Right ventricle myocardium inferior (tissue), 1 donor: ENCODE measurements at places on chromosomes 4 and X.
A peak's percentile ranks its signal among the peaks of the same experiment; 100 is the strongest.

DNA sequence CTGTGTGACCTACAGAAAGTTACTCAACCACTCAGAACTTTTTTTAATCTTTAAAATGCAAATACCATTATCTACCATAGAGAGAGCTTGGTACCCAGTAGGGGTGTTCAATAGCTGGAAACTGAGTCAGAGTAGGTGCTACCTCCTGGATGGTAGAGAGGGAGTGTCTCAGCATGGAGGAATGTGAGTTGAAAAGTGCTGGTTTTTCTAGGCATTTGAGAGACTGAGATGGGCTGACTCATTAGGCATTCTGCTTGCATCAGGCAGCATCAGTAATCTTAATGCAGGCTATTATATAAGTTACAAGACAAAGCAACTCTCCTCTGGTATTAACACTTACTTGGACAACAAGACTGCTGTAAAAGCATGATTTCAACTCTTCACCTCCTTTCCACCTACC lies 70.9 kb upstream of the ARHGEF9 start:
- DNase-seq = no peak

- DNase-seq = no peak
Measured at GRCh38 chr4:27474691-27475090, 614.0 kb downstream of the STIM2 start.

GRCh38 chr4:141307241-141307689 lies 86.6 kb downstream of the ZNF330 start:
- DNase-seq = peak; percentile 67

DNA sequence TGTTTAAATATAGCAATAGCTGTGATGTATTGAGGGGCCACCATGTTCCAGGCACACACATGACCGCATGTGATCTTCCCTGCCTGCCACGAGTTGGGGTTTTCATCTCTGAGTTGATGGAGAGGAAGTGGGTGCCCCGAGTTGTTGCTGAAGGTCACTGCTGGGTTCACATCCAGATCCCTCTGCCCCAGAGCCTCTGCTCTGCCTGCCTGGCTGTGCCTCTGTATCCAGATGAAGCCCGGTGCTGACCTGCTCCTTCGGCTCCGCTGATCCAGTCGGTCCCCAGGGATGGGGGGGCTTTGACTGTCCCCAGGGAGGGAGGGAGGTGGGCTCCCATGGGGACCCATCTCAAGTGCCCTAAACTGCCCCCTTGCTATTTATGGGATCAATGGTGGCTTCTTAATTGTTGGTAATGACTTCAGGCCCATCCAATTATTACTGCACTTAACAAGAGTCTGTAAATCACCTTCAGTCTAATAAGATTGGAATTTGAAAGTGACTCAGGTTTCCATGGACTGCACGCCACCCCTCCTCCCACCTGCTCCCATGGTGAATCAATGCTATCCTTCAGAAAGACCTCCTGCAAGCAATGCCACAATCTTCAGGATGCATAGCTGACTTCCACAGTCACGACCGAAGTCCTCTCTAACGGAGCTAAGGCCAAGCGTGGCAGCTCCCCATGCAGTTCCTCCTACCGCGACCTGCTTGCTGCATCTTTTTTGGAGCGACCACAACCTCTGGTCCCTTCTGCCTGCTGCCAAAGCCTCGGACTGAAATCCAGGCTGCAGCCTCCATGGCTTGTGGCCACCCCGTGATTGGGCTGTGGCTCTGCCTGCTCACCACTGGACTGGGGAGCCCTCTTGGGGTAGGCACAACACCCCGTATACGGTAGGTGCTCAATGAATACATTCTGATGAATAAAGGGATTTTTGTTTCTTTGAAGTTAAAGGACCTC lies 73.1 kb downstream of the CPZ start:
- DNase-seq = no peak

DNA sequence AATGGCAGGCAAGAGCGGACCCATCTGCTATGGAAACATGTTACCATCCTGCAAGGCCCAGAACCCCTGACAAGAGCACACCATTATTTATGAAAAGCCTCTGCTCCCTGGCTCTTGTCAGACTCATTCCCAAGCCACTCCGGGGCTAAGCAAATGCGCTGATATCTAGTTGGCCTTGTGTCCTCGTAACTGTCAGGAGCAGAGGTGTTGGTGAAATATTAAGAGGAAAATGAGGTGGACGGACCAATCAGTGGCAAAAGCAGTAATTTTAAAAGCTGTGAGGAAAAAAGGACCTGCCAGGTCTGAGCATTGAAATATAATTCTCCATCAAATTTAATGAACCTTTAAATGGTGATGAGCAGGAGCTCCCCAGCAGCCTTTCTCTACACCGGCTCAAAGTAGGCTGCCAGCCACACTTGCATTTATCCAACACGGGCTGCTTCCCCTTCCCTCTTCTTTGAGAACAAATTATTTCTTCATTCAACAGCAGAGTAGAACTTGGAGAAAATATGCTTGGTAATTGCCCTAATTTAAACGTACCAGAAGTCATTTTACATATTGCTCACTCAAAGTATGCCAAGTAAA lies 214.3 kb downstream of the RASL11B start:
- DNase-seq = no peak

DNA sequence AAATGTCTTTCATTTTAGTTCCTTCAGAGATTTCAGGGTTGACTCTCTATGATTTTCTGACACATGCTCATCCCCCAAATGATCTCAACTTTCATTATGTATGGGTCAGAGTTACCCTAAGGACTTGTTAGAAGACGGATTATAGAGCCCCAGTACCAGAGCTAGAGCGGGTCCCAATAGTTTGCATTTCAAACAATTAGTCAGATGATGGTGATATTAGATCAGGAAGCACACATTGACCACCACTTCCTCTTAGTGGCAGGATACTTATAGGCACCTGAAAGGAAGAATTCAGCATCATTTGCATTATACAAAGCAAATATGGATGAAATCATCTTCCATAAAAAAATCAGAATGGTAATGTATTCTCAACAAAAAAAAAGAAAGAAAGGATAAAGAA lies 106.1 kb downstream of the GALNTL6 start:
- DNase-seq = no peak

DNA sequence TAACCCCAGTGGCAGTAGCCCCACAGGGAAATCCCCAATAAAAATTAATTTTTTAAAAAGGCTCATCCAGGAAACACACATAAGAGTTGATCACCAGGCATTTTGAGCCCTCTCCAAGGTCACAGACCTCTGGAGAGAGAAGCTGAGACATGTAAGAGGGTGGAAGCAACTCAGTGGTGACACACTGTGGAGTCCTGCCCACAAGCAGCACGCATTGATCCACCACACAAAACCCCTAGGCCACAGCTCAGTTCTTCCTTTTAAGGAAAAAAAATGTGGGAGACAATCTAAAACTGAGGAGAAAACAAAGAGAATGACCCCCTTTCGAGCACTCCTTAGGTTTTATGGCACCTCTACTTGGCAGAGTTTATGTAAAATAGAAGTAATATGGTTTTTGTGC lies 71.7 kb upstream of the S100G start:
- DNase-seq = no peak

DNA sequence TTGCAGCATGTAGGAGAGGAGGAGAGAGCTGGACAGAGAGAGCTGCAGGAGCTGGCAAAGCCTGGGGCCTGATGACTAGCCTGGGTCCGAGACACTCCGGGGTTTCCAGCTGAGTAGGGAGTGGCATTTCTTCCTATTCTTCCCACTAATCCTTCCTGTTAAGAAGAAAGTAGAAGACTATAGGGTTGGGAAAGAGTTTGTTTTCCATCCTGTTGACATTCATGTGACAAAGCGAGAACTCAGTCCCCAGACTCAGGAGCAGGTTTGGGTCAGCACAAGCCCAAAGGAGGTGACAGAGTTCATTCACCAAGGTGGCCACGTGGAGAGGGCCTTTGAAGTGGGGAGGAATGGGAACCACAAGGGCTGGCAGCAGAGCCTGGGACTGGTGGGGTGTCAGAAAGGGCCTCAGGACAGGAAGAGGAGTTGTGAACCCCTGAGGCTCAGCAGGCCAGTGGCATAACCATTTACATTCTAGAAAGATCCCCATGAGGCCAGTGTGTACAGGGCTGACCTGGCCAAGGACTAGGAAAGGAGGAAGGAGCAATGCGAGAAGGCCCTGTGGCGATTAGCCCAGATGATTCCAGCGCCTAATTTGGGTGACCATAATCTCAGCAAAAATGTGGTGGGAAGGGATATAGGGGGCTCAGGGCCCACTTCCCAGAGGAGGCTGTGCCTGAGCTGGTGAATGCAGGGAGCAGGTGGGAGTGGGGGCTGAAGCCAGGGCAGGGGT lies 3.3 kb upstream of the HAUS3 start:
- DNase-seq = no peak

DNA sequence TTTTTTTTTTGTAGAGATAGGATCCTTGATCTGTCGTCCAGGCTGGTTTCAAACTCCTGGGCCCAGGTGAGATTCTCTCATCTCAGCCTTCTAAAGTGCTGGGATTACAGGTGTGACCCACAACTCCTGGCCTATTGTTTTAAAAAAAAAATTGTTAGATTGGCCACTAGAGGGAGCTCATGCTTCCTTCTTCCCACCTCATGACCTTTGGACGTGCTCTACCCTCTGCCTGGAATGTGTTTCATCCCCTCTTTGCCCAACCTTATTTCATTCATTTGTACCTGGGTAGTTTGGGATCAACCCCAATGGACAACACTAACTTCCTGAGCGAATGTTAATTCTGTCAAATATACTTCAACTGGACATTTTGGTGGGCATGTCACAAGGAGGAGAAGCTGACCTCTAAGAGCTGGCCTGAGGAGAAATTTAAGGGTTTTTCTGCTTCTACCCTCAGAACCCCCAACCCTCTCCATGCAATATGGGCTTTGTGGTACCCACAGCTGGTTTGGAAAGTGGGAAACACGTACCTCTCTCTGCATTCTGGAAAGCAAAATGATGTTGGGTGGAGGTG lies 6.4 kb downstream of the PPEF2 start:
- DNase-seq = no peak

- DNase-seq = peak; percentile 21
Measured at GRCh38 chr4:1591107-1591506, 93.0 kb downstream of the FAM53A start.

GRCh38 chrX:71098302-71098701 lies 2.7 kb downstream of the FOXO4 start:
- peak; percentile 71 for DNase-seq

DNA sequence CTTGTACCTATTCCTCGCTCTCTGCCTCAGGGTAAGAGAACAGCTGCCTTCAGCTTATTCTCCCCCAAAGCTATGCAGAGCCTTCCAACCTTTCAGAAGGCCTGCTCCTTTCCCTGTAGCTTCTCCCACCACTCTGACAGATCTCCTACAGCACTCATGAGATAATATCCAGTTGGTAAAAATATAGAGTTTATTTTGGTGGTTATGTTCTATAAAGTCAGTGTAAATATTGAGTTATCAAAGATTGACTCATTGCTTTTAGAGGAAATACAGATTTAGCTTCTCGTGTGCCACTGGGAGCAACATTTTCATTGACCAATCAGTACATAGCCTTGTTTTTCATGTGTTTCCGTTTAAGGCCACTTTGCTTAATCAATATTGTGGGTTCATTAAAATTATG lies 216.2 kb upstream of the TECRL start:
- no peak for DNase-seq

GRCh38 chr4:57095245-57095644 lies 14.9 kb downstream of the IGFBP7 start:
- no peak for DNase-seq

GRCh38 chr4:79678472-79679202 lies 270.6 kb upstream of the GK2 start:
- no peak for DNase-seq

DNA sequence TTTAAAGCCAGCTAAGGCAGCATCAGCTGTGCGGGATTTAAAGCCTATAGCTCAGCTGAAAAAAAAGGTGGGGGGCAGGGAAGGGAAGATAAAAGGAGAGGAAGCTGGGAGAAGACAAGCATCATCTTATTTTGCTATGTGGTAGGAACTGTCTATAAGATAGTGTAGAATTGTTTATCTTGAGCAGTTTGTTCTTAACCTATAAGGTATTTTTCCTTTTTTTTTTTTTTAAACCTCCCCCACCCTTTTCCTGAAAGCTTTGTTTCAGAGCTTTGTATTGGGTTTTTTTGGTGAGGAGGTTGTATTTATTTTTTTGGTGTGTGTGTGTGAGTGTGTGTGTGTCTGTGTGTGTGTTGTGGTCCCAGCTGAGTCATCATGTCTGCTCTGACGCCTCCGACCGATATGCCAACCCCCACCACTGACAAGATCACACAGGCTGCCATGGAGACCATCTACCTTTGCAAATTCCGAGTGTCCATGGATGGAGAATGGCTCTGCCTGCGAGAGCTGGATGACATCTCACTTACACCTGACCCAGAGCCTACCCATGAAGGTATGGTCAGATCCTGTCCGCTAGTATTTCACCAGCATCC lies 531 bp downstream of the RUFY3 start:
- no peak for DNase-seq

DNA sequence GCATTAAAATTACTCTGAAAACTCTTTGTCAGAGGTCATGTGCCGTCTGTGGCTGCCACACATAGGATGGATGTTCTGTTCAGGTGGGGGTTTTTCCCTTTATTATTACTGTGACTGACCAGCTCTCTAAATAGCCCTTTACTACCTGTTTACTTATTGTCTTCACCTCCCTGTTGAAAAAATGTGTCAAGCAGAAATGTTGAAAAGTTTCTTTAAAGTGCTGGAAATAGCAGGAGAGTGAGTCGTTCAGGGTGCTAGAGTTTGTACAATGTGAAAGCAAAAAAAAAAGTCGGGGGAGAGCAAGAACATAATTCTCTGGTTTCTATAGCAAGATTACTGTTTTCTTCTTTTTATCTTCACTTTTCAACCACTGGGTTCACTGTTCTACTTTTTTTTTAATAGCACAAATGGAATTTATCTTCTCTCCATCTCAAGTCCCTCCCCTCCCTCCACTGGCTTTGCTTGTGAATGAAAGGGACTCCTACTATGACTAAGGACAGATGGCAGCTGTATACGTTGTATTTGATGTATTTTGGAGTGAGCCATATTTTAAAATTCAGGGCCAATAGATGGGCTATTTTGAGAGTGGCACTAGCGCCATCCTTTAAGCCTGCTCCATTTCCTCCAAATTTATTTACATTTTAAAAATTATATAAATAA lies 33.3 kb downstream of the ARX start:
- no peak for DNase-seq

DNA sequence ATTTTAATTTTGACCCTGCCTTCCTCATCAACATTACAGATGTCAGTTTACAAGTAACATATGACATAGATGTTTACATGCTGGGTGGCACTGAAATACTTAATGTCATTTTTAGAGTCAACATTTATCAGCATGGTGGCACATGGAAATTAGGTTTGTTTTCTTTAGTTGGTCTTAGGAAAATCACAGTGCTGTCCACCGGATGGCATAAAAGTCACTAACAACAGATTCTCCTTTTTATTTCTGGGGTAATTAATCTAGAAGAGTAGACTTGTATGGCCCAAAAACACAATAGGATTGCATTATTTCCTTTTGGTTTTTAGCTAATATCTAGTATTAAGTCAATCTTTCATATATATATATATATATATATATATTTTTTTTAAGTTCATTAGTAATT lies 88.6 kb upstream of the HHIP start:
- no peak for DNase-seq

DNA sequence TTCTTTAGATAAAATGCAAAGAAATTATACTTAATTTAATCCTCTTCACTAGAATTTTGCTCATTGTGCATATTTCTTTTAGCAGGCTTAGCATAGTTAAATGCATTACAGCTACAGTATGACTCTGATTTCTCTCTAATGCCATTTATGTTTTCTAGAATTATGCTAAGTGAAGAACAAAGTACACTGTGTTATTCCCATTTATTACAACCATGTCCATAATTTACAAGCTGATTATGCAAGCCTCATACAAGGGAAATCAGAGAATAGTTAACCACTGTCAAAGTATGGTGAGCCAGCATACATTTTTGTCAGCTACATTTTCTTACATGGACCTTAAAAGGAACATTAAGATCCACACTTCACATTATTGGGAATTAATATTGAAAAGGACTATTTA lies 99.1 kb downstream of the MAB21L2 start:
- DNase-seq = no peak
